Renal cortex interstitium (tissue), 15 donors: ENCODE measurements at places on chromosomes 6 and 20. TPM values are rescaled to one million over a fixed set of nuclear protein-coding genes. Genes with fewer than 3 reads are reported as not detected.

DNA sequence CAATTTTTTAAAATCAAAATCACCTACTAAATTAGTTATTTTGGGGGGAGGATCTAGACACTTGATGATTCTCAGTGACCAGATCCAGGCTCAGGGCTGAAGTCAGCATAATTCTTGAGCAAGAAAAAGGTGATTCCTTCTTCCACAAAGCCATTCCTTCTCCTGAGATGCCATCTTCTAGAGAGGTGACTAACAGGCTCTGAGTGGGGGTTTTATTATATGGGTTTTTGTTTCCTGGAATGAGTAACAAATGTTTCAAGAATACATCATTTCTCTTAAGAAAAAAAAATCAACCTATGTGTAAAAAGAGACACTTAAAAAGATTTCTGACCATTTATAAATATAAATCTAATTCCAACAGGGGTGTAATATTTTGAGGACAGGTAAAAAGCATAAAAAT, 154.3 kb downstream of the NFATC2 start:
- no peak for DNase-seq

- no peak for DNase-seq
Observed at GRCh38 chr6:112990971-112991370, 643.8 kb downstream of the RFPL4B start.

DNA sequence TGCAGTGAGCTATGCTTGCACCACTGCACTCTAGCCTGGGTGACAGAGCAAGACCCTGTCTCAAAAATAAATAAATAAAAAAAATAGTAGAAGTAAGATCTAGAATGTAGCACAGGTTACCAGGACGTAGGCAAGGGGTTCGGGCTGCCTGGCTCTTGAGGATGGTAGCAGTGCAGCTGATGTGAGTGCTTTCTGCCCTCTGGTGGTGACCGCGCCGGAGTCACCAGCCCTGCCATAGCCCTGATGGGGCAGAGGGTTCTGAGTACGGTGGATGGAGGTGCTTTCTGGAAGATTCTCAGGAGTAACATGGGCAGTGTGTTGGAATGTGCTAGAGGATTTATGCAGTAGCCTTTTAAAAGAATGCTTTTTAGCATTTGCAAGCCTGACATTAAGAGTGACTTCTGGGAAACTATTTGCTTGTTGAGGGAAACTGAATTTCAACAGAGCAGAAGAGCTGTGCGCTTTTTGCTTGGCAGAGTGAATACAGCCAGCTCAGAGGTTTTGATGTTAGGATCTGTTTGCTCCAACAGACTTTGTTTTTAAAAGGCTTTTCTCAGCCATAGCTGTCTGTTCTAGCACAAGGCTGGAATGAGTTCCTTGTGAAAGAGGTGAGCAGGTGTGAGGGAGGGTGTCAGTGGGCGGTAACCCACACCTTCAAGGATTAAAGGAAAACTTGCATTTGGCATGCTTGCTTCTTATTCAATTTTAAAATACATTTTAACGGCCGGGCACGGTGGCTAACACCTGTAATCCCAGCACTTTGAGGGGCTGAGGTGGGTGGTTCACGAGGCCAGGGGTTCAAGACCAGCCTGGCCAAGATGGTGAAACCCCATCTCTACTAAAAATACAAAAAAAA, 65.9 kb downstream of the PTPN1 start:
- no peak for DNase-seq

GRCh38 chr20:48478806-48479585, 348.8 kb downstream of the PREX1 start:
- DNase-seq: no peak

DNA sequence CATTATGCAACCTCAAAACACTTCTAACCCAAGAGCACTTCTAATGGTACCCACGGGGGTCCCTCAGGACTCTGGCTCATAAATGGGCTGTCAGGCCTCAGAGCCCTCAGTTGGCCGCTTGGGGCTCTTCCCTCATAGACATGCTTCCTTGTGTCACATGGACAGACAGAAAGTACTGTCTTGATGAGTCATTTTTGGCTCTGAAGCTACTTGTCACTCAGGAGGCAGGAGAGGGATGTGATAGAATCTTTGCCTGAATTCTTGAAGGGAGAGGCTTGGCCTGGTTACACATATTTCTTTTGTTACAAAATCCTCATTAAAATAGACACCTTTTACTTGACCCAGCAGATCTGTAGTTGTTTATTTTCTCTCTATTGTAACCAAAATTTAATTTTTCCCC, 15.1 kb upstream of the EDN1 start:
- no peak for DNase-seq

GRCh38 chr20:38141889-38142494, 23.1 kb downstream of the TGM2 start:
- no peak for DNase-seq

DNA sequence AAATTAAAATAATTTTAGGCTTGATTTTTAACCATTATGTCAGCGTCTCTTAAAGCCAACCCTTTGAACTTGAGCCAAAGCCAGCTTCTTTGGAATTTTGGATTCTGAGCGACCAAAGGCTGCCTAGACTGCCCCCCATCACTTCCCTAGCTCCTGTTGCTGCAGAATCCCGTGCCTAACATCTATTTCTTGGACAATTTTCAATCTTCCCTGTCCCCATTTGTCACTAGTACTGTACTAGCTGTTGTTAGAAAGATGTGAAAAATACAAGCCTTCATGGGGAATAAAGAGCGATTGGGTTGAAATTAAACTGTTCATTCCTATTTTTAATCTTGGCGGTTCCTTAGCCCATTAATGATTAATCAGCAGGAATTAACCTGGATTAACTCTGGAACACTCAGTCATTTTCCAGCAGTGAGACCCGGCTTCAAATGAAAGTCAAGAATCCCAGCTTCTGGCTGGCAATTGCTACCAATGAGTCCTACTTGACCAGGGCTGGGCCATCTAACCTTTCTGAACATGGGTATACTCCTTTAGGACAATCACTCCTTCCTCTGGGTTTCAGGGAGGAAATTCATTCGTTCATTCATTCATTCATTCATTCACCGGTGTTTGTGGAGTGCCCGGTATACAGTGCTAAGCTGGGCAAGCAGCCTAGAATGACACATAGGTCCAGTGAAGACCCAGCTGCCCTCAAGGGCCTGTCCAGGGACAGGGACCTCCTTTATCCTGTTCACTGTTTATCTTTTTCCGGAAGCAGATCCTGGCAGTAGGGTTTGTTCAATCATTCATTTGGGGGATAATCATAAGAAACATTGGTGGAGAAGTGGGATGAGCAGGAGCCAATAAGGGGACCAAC, 1.4 kb upstream of the RRBP1 start:
- DNase-seq: no peak

DNA sequence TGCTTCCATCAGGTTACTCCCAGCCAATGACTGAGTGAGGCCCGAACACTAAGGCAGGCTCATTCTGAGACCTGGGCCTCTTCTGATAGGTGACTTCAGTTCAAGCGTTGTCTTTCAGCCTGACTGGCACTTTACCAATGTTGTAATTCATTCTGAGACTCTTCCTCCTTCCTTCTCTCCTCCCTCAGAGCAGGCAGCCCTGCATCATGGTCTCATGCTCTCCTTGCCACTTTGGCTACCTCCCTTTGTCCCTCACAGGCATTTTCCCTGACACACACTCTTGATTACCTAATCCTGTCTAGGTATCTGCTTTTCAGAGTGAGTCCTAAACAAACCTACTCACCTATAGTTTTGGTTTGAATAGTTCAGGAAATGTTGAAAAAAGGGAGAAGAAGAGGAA, 12.6 kb upstream of the WFDC12 start:
- no peak for DNase-seq

GRCh38 chr6:18763086-18763485, 375.9 kb downstream of the RNF144B start:
- no peak for DNase-seq

GRCh38 chr6:15614277-15614676, 48.6 kb downstream of the DTNBP1 start:
- no peak for DNase-seq

GRCh38 chr6:7542065-7542873, 798 bp downstream of the DSP start:
- no peak for DNase-seq

DNA sequence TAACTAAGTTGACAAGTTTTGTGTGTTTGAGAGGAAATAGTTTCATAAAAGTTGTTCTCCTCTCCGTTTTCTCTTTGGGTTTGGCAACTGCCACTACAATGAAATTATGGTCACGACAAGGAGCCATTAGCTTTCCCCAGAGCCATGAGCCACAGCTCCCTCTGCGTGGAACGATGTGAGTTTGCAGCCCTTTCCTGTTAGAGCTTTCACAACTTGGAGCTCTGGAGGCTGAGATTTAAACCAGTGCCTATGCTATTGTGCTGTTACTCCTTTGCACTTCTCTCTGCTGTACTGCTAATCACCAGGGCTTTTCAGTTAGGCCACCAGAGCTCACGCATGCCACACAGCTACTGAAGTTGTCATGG, 29.3 kb upstream of the TXNDC5 start:
- no peak for DNase-seq

- no peak for DNase-seq
Observed at GRCh38 chr20:57499676-57500075, 25.3 kb downstream of the CTCFL start.

- DNase-seq: no peak
Observed at GRCh38 chr20:10111139-10111958, 76.6 kb downstream of the ANKEF1 start.

- DNase-seq: no peak
Observed at GRCh38 chr6:6790393-6790792, 201.9 kb downstream of the LY86 start.

- no peak for DNase-seq
Observed at GRCh38 chr20:9507544-9508239, 6.7 kb upstream of the LAMP5 start.

- DNase-seq: no peak
Observed at GRCh38 chr20:62472138-62472940, 3.5 kb downstream of the GATA5 start.

The DNMT3B gene
- polyA plus RNA-seq: 8.0 TPM

The NINL gene
- 41.8 TPM for polyA plus RNA-seq

The LTB gene
- 2.3 TPM for polyA plus RNA-seq

The LRFN2 gene
- 1.1 TPM for polyA plus RNA-seq

The POFUT1 gene
- polyA plus RNA-seq: 41.7 TPM

The PAX1 gene
- polyA plus RNA-seq: 0.09 TPM

The DEFB119 gene
- not detected for polyA plus RNA-seq

The ZSCAN23 gene
- 17.2 TPM for polyA plus RNA-seq
